Endothelial cell of umbilical vein (primary cell): ENCODE measurements at places on chromosomes 4 and X. TPM values are rescaled to one million over a fixed set of nuclear protein-coding genes. Genes with fewer than 3 reads are reported as not detected.

GRCh38 chr4:15586066-15586465 is 69.1 kb downstream of the FBXL5 start:
- DNase-seq, result no peak
- H3K27me3 ChIP-seq, result no peaks in the 10 kb centered on the region
- H3K4me1 ChIP-seq, result no peaks in the 10 kb centered on the region
- H3K36me3 ChIP-seq, result no peaks in the 10 kb centered on the region
- H3K4me3 ChIP-seq, result no peak overlapping the region

DNA sequence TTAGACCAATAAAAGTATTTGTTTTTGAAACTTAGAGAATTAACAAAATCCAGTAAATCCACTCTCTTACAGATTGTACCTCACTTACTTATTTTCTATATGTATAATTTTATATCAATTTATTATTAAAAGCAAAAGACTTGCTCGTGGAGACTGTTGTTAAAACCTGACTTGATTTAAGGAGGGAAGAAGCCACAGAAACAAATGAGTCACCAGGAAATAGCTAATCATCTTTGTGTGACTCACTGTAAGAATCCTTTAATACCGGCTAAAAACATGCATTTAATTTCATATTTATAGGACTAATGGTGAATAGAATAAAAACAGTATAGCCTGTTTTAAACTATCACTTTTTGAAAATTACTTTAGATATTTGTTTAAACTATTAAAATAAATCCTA is 29.9 kb upstream of the UBE2NL start:
- no peak overlapping the region for H3K27ac ChIP-seq
- H3K36me3 ChIP-seq, result no peaks in the 10 kb centered on the region
- H3K4me1 ChIP-seq, result no peaks in the 10 kb centered on the region
- no peak for DNase-seq

- no peak overlapping the region for H3K4me3 ChIP-seq
- H3K27ac ChIP-seq, result no peak overlapping the region
- DNase-seq, result no peak
- H3K4me1 ChIP-seq, result no peaks in the 10 kb centered on the region
- H3K36me3 ChIP-seq, result no peaks in the 10 kb centered on the region
Observed at GRCh38 chr4:101753721-101754120, 36.8 kb upstream of the BANK1 start.

DNA sequence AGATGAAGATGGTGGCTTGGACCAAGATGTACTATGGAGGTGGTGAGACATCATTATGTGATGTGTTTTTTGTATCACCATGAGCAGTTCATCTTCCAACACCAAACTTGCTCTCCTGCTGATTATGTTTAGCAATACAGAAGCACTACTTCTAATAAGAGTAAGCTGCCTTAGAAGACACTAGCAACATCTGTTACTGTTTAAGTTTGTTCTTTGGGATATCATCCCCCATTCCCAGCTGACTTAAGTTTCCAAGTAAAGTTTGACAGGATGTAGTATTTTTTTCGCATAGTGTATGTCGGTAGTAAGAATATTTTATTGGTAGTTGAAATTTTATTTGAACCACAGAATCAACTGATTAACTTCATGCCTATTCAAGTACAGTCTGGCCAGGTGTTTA is 123.5 kb upstream of the BMPR1B start:
- no peak overlapping the region for H3K27ac ChIP-seq
- no peaks in the 10 kb centered on the region for H3K27me3 ChIP-seq
- no peak overlapping the region for H3K4me3 ChIP-seq
- DNase-seq, result no peak
- peaks cover 7% of the 10 kb centered on the region for H3K4me1 ChIP-seq
- H3K36me3 ChIP-seq, result peaks cover 4% of the 10 kb centered on the region

The TLR3 gene
- 2.5 and 5.2 TPM in 2 replicates for total RNA-seq
